ENCODE measurements at places on chromosomes 1 and 21.
A peak's percentile ranks its signal among the peaks of the same experiment; 100 is the strongest.

- no peak for DNase-seq
Observed at GRCh38 chr1:243294723-243295121, 38.9 kb downstream of the SDCCAG8 start.

DNA sequence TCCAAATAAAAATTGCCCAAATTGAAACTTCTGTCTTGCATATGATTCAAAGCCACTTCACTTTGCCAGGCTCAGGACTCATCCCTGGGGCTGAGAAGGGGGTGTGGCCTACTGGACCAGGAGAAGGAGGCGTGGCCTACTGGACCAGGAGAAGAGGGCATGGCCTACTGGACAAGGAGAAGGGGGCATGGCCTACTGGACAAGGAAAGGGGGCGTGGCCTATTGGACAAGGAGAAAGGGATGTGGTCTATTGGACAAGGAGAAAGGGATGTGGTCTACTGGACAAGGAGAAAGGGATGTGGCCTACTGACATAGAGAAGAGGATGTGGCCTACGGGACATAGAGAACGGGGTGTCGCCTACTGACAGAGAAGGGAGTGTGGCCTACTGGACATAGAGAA, 405.3 kb downstream of the RRAGC start:
- DNase-seq, result no peak

- no peak for DNase-seq
Observed at GRCh38 chr1:29823561-29823960, 587.2 kb downstream of the PTPRU start.

DNA sequence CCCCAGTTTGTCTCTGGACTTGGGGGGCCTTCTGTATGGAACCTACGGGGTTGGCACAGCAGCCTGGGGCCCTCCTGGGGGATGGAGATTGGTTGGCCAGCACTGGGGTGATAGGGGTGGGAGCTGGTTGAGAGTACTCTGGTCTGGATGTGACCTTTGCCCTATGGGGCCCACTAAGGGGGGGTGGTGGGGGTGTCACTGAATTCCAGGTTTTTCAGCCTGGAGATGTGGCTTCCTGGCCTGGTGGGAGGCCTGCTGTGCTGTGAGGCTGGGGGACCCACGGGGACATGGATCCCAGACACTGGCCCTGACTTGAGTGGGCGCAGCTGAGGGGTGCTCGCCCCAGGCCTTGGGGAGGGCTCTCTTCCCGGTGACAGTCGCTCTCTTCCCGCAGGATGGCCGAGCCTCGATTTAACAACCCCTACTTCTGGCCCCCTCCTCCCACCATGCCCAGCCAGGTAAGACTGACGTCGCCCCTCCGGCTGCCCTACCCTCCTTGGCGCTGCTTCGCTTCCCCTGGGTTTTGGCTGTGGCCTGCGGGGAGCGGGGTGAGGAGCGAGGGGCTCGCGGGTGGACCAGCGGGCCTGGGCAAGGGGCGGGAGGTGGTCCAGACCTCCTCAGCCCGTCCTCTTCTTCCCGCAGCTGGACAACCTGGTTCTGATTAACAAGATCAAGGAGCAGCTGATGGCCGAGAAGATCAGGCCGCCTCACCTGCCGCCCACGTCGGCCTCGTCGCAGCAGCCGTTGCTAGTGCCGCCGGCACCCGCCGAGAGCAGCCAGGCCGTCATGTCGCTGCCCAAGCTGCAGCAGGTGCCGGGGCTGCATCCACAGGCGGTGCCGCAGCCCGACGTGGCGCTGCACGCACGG, 19.6 kb downstream of the ZNF362 start:
- DNase-seq, result no peak

DNA sequence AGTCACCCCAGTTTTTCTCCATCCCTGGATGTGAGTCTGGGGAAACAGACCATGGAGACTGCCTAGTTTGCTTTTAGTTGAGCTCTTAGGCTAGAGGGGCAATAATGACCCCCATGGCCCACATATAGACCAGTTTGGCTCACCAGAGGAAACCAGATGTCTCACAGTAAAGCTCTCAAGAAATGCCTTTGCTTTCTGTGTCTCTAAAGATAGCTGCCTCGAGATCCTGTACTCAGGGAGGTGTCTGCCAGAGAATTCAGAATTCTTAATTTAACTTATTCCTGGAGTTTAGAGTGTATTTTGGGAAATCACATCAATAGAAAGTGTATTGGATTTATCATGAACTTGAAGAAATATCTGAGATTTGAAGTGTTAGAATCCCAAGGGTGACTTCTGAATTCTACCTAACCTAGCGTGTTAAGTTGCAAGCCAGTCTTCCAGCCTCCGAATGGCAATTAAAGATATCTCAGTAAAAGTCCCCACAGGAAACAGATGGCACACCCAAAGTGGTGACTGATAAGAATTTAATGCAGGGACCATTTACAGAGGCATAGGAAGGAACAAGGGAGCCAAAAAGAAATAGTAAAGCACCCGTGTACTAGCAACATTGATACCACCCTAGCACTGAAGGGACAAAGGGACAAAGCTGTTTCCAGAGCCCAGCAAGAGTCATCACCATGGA, 37.1 kb downstream of the STYXL2 start:
- no peak for DNase-seq

- DNase-seq, result no peak
Observed at GRCh38 chr1:177198243-177198642, 27.5 kb downstream of the BRINP2 start.

DNA sequence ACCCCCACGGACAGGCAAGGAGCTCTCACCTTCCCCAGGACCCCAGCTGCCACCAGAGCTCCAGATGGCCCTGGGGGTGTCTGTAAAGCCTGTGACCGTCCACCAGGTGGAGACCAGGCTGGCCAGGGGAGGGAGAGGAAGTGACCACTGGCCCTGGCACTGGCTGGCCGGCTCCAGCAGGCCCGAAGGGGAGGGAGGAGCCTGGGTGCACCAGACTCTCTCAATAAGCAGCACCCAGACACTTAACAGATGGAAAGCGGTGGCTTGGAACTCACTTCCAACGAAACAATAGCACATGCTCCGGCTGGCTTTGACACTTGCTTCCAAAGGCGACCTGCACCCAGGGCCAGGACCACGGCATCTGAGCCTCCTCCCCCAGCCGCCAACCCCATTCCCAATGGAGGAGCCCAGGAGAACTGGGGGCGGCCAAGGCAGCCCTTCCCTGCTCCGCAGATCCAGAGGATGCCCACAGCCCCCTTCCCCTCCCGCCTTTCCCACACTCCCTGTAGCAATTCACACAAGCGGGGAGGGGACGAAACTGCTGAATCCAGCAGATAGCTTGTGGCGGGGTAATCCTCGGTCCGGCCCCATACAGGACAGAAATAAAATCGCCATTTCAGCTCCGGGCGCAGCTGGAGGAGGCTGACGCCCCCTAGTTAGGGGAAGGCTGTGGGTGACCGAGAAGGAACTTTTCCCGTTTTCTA, 742 bp upstream of the PDE9A start:
- DNase-seq, result peak; percentile 44

DNA sequence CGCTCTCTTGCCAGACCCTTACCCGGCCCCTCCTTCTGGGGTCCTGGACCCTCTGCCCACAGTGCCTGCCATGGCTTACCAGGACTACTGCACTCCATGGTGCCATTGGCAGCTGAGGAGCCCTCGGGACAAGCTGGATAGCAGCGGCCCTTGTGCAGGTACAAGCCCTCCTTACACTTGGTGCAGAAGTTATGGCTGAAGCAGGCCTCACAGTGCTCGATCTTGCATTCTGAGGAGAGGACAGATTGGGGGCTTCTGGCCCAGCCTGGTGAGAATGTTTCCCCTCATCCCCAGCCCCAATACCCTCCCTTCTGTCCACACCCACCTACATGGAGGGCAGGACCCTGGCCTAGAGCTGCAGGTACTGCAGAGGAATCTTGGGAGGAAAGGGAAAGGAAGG, 18.4 kb upstream of the GNL2 start:
- DNase-seq, result no peak

Measured in substantia nigra (tissue), 51 donors.